ENCODE measurements at places on chromosomes 2 and 18.

- DNase-seq, result no peak
These were observed 3.8 kb downstream of the CXCR2 start for GRCh38 chr2:218129458-218130135.

DNA sequence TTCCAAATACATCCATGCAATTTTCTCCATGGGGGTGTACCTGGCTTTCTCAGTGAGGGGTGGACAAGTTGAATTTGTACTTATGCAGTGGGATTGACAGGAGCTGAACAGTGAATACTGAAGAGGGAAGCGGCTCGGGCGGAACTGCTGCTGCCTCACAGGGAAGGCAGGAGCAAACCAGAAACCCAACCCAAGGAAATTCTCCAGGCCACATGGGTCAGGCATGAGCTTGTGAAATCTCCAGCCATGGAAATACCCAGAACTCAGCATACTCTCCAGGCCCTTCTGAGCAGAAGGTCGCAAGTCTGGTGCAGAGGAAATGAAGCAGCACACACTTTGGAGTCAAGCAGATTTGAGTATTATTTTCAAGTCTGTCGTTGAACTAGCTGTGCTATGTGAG, 26.5 kb upstream of the INO80C start:
- peak; percentile 85 for DNase-seq

GRCh38 chr2:10332402-10333246, 29.9 kb downstream of the HPCAL1 start:
- DNase-seq, result peak; percentile 26

- no peak for DNase-seq
These were observed 36.5 kb upstream of the SLC39A10 start for GRCh38 chr2:195620501-195620900.

DNA sequence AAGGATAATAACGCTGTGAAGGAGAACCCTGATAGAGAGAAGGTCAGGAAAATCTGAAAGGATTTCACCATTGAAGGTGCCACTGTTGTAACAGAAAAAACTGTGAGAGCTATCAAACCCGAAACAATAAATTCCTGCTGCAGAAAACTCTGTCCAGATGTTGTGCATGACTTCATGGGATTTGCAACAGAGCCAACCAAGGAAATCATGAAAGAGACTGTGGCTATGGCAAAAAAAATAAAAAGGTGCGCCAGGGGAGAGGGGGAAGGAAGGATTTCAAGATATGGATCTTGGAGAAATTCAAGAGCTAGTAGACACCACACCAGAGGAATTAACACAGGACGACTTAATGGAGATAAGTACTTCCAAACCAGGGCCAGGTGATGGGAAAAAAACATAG, 88.0 kb downstream of the LDLRAD4 start:
- DNase-seq, result no peak

GRCh38 chr2:88684519-88684918, 7.0 kb upstream of the RPIA start:
- DNase-seq, result no peak

GRCh38 chr18:24868760-24869237, 408.4 kb downstream of the HRH4 start:
- DNase-seq, result no peak

DNA sequence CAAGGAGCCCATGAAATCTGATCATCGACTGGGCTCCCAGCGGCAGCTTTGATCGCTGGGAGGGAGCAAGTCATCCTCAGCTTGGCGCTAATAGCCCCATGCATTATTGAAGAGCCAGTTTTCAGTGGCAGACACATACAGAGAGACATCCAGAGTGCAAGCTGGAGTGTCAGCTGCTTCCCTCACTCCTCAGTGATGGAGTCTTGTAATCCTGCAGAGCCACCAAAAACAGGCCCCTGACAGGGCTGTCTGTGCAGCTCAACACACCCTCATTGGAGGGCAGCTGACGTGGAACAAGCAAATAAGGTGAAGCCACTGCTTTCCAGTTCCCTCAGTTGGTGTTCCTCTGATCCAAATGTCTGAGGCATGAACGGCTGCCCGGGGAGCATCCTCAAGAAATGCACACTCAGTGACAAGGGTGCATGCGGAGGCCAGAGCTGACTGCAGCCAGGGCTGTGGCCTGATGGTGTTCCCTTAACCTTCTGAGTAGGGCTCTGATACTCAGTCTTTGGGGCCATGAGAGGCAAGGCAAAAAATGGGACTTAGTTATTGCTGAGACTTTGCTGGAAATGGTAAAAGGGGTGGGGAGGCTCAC, 97.4 kb downstream of the RHOB start:
- no peak for DNase-seq

- DNase-seq, result peak; percentile 63
These were observed 166.6 kb downstream of the TNS1 start for GRCh38 chr2:217835931-217836891.

DNA sequence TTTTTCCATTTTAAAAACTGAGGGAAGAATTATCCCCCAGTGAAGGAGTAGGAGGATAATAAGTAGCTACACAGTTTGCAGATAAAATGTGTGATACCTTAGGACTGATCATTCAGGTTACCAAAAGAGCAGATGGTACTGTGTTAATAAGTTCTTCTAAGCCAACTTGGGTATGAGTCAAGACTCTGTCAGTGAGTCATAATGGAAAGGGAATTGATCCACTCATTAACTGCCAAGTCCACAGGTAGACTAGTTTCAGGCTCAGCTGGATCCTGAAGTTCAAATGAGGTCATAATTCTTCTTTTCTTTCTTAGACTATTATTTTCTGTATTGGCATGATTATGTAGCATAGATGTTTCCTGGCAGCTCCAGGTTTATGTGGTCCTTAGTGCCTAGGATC, 142.4 kb upstream of the ALPP start:
- DNase-seq, result no peak

DNA sequence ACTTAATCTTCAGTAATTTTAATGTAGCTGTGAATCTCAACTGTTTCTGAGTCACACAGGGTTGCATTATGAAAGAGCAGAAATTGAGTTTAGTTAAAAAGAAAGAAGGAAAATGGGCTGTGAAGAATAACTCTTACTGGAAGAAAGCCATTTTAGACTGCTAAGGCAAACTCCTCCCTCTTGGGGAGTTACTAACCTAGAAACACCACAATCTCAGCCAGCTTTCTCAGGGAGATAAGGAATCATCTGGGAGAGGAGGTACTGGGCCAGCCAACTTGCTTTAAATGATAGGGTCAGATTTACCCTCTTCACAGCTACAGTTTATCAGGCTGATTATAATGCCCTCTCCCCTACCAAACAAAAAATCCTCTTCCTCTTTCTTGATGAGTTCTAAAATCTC, 119.5 kb downstream of the CCDC148 start:
- no peak for DNase-seq

GRCh38 chr2:160670618-160671017, 177.0 kb upstream of the RBMS1 start:
- DNase-seq, result peak; percentile 36

GRCh38 chr2:189287982-189288521, 108.5 kb upstream of the COL5A2 start:
- no peak for DNase-seq

- DNase-seq, result no peak
These were observed 605.5 kb downstream of the EPHA4 start for GRCh38 chr2:220966636-220967035.

- peak; percentile 68 for DNase-seq
These were observed 2.3 kb downstream of the KRCC1 start for GRCh38 chr2:88053296-88053695.

GRCh38 chr18:80175451-80176204, 66.6 kb downstream of the ADNP2 start:
- DNase-seq, result no peak

DNA sequence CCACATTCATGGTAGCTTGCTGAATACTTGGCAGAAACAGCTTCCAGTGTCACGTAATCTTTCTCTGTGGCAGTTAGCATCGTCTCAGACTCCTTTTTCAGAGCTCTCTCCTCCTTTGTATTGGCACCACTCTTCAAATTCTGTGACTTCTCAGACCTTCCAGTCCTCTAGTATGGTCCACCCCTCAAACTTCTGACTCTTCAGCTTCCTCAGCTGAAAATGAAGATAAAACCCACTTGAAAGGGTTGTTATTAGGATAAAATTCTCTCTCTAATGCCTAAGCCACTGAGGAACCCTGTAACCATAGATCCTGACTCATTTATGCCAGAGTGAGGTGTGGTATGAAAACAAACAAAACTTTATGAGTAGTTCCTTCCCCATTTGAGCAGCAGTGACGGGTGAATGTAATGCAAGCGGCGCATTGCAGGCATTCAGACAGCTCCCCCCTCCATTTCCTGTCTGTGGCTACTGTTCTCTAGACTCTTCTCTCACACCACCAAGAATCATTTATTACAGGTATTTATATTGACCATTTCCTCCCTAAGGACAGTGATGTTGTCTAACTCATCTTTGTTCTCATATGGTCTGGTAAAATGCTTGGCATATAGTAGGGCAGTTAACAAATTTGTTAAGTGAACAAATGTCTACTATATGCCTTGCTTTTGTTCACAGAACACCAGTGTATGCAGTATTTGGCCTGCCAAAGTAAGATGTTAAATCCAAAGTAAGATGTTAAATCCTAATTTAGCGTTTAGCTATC, 35.3 kb downstream of the GALNT1 start:
- peak; percentile 73 for DNase-seq

DNA sequence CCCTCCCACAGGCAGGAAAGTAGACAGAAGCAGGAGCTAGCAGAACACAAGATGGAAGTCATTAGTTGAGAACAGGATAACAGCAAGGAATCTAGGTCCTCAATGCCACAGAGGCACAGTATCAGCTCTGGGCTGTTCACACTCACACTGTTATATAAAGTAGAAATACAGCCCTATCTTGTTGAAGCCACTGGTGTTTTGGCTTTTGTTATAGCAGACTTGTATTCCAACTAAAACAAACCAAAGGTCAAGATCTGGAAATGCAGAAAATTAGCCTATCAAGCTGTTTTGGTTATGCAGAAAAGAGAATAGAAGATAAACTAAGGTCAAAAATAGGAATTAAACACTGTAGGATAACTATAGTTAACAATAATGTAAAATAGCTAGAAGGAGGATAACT, 37.5 kb upstream of the L3MBTL4 start:
- DNase-seq, result no peak

DNA sequence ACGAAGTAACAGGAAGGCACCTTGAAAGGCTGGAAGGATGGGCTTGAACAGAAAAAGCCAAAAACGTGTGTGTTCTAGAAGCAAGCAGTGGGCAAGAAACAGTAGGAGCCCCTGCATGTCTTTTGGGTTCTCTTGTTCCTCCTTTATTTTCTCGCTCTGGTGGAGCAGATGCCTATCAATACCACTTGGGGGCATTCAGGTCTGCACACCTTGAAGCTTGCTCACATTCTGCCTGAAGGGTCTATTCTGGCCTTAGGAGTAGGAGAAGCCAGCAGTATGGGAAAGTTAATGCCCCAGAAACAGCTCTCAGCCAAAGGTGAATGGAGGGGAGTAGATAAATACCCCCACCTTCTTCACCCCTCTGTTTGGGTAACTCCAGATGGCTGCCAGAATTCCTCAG, 204.5 kb downstream of the TXNL1 start:
- no peak for DNase-seq

Measured in suppressor macrophage (primary cell).